Stimulated activated CD8-positive, alpha-beta memory T cell treated with anti-CD3 and anti-CD28 coated beads, Interleukin-4, amount 100 ng/mL, for 4 hours (primary cell): ENCODE measurements at places on chromosomes 12 and 14.

DNA sequence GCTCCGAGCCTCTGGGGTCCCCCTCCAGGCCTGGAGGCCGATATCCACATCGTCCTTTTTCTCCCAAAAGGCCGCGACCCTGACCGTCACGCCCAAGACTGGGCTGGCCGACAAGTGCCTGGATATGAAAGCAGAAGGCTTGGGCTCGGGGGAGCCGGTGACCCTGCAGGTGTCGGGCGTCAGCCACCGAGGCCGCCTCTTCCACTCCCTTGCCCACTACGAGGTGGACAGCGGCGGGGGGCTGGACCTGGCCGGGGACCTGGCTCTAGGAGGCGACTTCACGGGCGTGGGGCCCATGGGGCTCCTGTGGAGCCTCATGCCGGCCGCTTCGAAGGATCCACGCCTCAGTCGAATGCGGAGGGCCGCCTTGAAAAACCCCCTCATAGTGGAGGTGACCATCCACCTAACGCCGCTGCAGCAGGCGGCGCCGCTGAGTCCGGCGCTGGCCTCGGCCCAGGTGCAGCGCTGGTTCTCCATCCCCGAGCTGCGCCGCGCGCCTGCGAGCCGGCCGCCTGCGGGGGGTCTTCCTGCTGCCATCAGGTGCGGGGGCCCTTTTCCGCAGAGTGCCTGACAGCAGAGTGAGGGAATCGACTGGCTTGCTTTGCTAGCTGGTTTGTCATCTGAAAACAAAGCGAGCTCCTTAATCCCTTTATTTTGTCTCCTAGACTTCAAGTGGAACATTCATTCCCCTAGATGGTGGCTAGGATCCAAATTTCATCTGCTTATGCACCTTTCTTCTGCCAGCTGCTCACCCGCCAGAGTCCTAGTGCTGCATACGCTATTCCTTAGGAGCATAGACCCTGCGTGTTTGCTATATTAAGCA is 10.6 kb upstream of the DNAL1 start:
- DNase-seq: no peak

GRCh38 chr14:37588667-37588955 is 6.4 kb downstream of the FOXA1 start:
- no peak for DNase-seq

- no peak for DNase-seq
Observed at GRCh38 chr14:59090572-59090971, 97.9 kb upstream of the DAAM1 start.

DNA sequence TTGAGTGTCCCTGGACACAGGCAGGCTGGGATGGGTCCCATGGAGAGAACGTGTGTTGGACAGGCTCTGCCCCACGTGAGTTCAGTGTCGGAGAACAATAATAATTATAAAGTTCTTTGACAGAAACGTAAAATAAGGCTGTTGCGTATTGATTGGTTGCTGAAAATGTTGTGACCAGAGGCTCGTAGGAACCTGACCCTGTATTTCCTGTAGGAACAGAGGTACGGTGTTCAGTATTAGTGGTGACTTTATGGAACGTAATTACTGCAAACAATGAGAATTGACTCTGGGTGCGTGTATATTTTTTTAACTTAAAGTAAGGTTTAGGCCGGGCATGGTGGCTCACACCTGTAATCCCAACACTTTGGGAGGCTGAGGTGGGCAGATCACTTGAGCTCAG is 7.8 kb downstream of the MTA1 start:
- no peak for DNase-seq

DNA sequence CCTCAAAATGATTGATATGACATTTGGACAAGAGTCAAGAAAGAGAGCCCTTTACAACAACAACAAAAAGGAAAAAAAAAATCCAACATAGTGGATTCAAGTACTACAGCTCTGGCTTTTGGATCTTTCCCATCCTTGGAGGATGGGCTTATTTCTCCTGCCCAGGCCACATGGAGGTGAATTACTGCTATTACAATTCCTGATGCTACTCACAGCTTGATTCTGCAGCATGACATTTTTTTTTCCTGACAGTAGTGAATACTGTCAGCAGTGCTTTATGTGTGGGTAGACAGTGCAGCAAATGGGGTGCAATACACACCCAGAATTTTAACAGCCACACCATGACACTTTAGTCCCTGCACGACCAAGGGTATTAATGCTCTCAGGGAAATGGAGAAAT is 42.5 kb upstream of the HSP90B1 start:
- DNase-seq: no peak

- DNase-seq: no peak
Observed at GRCh38 chr12:113464852-113465719, 6.6 kb downstream of the LHX5 start.

DNA sequence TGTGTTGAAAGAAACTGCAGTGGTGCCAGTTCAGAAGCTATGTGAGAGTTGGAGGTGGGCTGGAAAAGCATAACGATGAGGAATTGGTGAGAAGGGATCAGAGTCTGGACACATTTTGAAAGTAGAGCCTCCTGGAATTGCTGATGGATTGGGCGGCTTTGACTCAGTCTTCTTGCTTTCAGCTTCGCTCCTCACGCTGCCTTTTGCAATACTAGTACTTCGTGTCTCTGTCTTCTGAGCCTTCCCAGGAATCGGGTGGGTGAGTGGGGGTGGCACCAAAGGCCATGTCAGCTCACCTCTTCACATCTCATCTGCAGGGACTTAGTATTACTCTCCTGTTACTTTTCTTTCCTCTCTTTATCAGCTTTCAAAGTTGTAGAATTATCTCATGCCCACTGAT is 101.6 kb upstream of the RFX4 start:
- no peak for DNase-seq

DNA sequence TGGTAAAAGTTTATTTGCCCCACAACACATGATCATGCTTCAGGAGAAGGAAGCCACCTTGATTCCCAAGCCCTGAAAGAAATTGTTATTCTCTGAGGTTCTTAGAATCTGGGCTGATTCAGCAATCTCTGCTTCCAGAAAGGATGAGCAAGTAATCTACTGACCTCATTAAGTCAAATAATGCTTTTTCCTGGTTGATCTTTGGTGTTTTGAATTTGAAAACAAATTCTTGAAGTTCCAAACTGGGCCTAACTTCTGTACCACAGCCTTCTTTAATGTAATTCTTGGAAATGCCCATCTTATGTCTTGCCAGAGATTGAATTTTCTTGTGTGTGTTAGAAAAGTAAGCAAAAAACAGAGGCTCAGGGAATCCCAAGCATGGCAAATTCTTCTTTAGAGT is 319.2 kb upstream of the DDHD1 start:
- no peak for DNase-seq

GRCh38 chr14:104109731-104110361 is 24.3 kb downstream of the ASPG start:
- DNase-seq: no peak
